Skin of body (tissue), 3 donors: ENCODE measurements at places on chromosomes 3 and 15. TPM values are rescaled to one million over a fixed set of nuclear protein-coding genes. Genes with fewer than 3 reads are reported as not detected.

DNA sequence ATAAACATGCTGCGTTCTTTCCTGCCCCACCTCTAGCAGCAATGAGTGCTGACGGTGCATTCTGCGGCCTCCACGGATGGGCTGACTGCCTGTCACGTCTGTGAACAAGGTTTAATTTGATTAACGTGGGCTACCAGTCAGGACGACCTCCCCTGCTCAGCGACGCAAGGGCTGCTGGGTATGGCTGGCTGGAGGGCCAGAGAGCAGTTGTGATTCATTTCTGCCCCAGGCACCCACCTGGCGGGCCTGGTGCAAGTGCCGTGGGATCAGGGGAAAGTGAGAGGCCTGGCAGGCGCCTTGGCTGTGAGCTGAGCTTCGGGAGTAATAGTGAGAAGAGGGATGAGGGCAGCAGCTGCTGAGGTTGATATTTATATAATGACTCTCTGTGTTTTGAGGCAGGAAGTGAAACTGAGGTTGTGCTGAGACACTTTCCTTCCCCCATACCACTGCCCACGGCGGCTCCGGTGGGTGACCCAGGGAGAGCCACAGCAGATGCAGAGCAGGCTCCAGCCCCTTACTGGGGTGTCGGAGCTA, 190.4 kb upstream of the BCL6 start:
- DNase-seq: no peak

DNA sequence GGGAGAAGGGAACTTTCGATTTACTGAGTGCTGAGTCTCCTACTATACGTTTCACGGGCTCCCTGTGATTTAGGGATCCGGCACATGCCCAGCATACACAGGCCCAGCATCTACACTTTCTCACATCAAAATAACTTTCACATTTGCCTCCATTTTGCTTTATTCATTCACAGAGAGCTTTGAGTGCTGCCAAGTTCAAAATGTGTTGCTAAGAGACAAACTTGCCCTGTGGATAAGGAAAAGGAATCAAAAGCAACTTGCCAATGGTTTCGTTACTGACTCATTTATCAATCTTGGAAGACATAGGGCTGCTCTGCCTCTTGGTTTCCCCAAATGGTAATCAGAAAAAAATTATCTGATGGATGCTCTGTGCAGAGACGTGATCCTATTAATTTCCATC, 86.3 kb upstream of the LRRN1 start:
- DNase-seq: no peak

The RAB11A gene
- total RNA-seq: 71.7 TPM

DNA sequence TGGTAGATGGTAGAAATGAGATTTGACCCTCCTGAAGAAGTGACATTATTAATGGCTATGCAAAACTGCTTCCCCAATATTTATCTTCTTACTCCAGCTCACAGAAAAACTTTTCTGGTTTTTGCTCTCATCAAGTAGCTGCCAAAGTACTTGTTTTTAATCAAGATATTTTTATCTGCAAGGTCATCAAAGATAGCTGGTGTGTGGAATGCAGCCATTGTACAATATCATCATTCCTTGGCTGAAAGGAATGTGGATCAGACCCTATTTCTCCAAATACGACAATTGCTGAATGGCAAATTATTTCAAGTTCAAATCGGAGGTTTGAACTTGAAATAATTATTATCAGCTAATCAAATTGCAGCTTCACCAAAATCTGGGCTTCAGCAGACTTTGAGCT, 126.9 kb upstream of the SLC7A14 start:
- DNase-seq: no peak

GRCh38 chr15:46304321-46304720, 669.5 kb downstream of the SQOR start:
- no peak for DNase-seq

DNA sequence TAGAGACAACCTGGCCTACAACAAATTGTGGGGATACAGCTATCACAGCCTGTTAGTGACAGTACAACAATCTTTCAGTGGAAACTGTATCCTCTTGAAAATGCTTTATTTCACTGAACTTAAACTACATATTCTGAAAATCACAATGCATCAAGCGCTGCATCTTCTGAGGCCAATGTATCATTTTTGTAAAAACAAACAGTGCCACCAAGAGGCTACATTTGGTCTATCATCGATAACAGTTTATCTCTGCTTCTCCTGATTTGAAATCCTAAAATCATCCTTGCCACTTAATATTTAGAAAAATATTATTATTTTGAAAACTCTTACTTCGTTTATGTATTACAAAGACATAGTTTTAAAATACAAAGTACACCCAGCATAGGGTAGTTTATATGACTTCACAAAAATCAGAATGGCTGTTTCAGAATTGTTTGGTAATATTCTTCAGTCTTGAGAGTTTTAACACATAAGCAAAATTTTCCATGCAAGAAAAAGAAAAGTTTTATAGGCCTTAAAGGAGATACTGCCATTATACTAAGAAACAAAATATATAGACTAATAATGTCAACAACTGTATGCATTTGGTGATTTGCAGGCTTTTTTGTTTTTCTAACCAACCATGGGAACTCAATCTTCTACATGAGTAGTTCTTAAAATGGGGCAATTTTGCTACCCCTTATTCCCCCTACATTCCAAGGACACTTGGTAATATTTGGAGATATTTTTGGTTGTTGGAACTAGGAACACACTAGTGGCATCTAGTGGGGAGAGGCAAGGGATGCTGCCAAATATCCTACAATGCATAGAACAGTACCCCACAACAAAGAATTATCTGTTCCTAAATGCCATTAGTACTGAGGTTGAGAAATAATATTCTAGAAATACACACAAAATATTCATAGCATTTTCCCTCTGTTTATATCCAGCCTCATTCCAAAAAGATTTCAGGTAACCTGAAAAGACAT, 42.3 kb downstream of the WDR72 start:
- no peak for DNase-seq

The FBXO40 gene
- total RNA-seq: 0.59 TPM
